ENCODE measurements at places on chromosomes 5 and 9.

- DNase-seq = no peak
These were observed 143.9 kb upstream of the STC2 start for GRCh38 chr5:173472164-173472563.

DNA sequence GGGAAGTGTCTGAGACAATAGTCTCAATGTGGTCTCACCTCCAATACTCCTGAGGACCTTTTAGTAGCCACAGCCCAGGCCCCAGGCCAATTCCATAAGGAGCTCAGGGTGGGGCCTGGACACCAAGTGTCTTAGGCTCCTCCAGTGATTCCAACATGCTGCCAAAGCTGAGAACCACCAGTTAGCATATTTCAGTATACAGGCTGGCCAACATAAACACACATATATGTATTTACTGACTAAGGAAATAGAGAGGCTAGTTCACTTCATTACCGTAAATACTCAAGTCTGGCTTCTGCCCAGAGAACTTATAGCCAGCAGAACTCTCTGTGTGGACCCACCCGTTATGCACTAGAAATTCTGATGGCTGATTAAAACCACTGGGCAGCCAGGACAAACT is 24.1 kb downstream of the S1PR3 start:
- DNase-seq = no peak

DNA sequence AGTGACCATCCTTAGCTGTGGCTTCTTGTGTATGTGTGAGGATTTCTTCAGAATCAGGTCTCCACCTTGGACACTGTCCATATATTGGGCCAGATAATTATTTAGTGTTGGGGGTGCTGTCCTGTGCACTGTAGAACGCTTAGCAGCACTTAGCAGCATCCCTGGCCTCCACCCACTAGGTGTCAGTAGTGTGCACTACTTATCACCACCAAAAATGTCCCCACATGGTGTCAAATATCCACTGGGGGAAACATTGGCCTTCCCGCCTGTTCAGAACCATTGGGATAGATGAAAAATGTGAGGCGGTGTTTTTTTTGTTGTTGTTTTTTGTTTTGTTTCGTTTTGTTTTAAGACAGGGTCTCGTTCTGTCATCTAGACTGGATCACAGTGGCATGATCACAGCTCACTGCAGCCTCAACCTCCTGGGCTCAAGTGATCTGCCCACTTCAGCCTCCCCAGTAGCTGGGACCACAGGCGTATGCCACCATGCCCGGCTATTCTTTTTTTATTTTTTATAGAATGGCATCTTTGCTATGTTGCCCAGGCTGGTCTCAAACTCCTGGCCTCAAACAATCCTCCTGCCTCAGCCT is 67.7 kb downstream of the TENT4A start:
- DNase-seq = peak; percentile 53

DNA sequence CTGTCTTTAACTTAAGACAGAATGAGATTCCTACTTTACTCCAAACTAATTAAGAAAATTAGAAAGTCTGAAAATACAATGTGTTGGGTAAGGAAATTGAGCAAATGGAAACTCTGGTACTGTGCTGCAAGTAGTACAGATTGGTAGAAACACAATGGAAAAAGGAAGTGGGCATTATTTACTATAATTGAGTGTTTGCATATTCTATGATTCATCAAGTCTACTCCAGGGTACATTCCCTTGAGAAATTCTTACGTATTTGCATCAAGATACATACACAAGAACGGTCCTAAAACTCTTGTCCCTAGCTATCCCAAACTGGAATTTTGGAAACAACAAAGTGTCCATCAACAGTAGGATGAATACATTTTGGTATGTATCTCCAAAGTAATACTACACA is 123.5 kb upstream of the TARS1 start:
- DNase-seq = no peak

- DNase-seq = no peak
These were observed 87.2 kb downstream of the CSNK1G3 start for GRCh38 chr5:123599171-123599570.

DNA sequence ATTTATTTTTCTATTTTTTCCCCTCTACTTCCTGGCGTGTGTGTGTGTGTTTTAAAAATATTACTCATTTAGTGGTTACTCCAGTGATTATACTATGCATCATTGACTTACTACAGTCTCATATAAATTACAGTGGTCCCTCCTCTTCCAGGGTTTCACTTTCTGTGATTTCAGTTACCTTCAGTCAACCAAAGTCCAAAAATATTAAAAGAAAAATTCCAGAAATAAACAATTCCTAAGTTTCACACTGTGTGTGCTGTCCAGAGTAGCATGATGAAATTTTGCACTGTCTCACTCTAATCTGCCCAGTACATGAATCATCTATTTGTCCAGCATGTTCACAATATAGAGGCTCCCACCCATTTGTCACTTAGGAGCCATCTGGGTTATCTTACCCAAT is 47.4 kb upstream of the CCDC112 start:
- no peak for DNase-seq

DNA sequence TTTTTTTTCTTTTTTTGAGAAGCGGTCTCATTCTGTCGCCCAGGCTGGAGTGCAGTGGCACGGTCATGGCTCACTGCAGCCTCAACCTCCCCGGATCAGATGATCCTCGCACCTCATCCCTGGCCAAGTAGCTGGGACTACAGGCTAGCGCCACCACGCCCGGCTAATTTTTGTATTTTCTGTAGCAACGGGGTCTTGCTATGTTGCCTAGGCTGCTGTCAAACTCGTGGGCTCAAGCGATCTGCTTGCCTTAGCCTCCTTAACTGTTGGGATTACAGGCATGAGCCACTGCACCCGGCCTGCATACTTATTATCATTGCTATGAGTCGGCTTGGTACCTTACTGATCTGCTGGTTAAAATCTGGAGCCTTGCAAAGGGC is 790 bp upstream of the IARS1 start:
- no peak for DNase-seq

- DNase-seq = no peak
These were observed 615.0 kb upstream of the CHD1 start for GRCh38 chr5:99543841-99544240.

DNA sequence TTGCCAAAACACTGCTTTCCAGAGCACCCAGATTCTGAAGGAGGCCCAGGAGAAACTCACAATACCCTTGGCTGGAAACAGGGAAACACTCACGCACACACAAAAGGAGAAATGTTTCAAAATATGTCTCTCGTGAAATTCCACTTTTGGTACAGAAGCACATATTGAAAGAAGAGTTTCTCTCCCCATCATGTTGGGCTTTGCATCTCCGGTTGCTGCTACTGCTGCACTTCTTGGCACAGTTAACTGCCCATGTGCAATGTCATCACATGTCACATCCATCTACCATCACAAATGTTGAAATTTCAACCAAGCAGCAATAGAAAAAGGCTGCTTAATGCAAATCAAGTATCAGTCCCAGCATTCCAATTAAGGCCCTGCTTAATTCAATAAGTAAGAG is 72.1 kb downstream of the ABCA1 start:
- no peak for DNase-seq

GRCh38 chr5:93874080-93874479 is 132.7 kb upstream of the POU5F2 start:
- DNase-seq = no peak
